NCI-H524 treated with DMSO at 0.1 percent for 48 hours (cell line): ENCODE measurements at places on chromosomes 4 and X.

- no peak for DNase-seq
These were observed 5.5 kb downstream of the GSTCD start for GRCh38 chr4:105714071-105714521.

- no peak for DNase-seq
These were observed 8.5 kb upstream of the NEIL3 start for GRCh38 chr4:177301126-177301639.

- no peak for DNase-seq
These were observed 443.0 kb upstream of the GALNT7 start for GRCh38 chr4:172725581-172725980.

DNA sequence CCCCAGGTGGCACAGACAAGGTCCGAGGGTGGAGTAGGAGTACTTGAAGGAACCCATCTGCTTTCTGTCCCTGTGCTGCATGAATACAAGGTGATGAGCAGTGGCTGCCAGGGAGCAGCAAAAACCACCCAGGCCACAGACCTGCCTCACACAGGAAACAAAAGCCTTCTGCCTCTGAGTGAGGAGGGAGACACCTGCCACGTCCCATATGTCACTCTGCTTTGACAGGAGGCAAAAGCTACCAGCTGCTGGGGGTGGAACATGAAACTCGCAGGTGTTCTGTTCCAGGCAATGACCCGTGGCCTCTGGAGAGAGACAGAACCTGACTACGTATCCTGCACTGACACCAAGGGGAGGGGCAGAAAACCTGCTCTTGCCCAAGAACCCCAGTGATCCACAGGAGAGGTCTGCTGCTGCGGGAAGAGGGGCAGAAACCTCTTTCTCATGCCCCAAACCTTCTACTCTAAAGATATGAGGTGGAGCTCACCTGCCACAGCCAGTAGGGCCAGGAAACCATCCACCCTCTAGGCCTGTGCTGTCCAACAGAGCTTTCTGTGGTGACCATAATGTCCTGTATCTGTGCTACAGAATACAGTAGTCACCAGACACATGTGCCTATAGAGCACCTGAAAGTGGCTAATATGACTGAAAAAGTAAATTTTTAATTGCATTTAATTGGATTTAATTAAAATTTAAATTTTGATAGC, 172.9 kb downstream of the PRDM5 start:
- DNase-seq = peak; percentile 87

DNA sequence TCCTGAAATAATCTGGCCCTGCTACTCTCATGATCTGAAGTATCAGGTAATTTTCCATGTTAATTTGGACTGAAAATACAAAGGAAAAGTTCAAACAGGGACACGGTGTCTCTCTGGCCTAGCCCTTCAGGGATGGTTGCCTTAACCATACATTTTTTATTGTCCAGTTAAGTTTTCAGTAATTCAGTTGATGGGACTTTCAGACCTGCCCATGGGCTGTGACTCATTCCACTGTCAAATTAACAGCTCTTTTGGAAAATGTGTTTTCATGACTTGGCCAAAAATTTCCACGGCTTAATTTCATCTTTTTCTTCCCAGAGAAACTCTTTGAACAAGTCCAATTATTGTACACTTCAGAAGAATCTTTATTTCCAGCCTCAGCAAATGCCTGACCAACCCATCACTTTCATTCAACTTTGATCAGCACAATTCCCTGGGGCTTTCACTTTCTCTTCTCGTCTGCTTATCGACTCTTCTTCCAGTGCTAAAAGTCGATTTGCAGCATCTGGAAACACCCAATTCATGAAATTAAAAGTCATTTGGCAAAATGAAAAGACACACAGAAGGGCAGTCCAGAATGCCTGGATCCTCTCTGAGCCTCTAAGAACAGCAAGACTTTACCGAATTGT, 293.9 kb downstream of the RAB28 start:
- no peak for DNase-seq

DNA sequence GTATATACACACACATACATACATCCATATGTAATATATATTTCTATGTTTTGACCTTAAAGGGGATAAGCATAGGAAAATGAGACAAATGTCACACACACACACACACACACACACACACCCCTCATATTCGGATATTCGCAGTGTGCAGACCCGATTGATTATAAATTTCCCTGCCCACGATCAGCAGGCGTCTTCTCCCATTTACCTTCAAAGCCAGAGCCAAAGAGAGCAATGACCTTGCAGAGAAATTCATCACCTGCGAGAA, 488 bp downstream of the GPRIN3 start:
- no peak for DNase-seq

- no peak for DNase-seq
These were observed 305.7 kb upstream of the NOCT start for GRCh38 chr4:138709859-138710258.

GRCh38 chr4:41396214-41396613, 139.5 kb downstream of the UCHL1 start:
- DNase-seq = no peak

DNA sequence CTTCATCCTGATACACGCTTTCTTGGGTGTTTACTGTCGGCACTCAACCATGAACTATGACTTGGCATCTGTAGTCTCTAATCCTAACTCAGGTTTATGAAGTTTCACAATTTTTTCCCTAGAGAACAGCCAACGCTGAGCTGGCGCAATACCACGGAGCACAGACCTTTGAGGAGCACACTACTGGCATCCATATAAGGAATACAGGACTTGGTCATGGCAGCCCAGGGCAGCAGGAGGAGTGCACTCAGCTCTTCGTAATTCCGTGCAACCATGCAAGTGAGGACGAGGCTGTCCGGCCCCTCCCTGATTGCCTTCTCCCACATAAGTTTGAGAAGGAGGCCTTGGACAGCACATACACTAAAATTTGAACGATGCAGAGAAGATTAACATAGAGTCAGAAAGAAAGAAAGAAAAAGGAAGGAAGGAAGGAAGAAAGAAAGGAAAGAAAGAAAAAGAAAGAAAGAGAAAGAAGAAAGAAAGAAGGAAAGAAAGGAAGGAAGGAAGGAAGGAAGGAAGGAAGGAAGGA, 41.0 kb upstream of the PDLIM5 start:
- DNase-seq = no peak

- DNase-seq = no peak
These were observed 204.9 kb upstream of the MAGEB2 start for GRCh38 chrX:30010471-30010870.

DNA sequence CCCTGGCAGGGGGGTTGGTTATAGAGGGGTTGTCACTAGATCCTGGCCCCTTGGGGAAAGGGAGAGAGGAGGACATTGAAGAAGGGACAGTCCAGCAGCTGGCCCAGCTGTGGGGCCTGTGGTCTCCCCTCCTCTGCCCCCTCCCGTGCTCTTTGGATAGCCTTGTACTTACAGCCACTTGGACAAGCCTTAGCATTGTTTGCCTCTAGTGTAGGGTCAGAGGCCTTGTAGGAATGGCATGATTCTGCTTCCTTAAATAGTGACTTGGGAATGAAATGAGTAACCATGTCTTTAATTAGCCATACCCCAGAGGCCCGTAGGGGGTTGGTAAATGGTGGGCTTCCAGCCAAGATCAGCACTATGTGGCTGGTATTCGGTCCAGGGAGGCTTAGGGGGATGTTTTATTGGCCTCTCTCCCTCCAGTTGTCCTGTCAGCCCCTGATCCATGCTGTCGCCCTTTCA, 230.6 kb downstream of the PTTG2 start:
- DNase-seq = no peak

GRCh38 chr4:145219090-145219489, 38.7 kb upstream of the OTUD4 start:
- DNase-seq = no peak

DNA sequence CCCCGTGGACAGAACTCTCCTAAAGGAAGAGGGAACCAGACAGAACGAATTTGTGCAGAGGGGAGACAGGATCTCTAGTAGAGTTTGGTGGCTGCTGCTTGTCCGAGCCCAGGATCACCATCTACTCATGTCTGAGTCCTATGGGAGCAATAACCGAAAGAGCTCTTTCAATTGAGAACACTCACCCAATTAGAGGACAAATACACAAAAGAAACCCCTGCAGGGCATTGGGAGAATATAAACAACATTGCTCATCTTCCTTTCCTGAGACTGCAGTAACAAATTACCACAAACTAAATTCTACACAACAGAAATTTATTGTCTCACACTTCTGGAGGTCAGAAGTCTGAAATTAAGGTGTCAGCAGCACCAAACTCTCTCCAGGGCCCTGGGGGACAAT, 65.6 kb downstream of the SPINK2 start:
- no peak for DNase-seq

- no peak for DNase-seq
These were observed 301.1 kb downstream of the FRMPD4 start for GRCh38 chrX:12439416-12439815.
